Suppressor macrophage (primary cell): ENCODE measurements at places on chromosomes 4 and X.

DNA sequence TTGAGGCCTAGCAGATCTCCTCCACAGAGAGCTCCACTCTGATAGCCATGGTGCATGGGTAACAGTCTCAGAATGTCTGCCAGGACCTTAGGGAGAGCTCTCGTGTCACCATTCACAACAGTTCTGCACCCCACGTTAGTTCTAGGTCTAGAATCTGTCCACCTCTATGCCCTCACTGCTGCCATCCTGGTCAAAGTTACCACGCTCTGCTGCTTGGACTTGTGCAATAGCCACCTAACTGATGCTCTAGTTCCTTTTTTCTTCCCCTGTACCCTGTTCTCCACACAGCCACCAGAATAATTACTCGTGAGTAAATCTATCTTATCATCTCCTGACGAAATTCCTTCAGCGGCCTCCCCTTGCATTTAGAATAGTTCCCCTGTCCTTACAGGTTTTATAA, 268.8 kb upstream of the GATB start:
- DNase-seq = peak; percentile 33

- DNase-seq = no peak
Observed at GRCh38 chrX:131789664-131790063, 233.4 kb upstream of the STK26 start.

DNA sequence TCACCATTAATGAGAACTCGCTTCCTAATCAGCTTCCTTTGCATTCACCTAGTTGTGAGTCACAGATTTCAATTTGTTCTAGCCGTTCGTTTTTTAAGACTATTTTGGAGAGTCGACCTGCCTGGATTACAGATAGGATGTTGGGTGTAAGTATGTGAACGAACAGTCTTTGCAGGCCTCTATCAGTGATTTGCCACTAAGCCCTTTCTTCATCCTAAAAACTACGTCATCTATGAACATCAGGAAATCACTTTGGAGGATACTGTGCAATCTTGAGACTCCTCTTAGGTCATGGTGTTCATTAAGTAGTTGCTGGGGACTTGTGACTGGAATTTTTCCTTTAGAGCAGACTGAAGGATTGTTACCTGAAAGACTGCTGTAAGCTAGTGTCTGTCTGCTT, 1.1 kb downstream of the POLA1 start:
- DNase-seq = no peak

- DNase-seq = no peak
Observed at GRCh38 chr4:82043081-82043808, 330.5 kb downstream of the HNRNPD start.

- DNase-seq = no peak
Observed at GRCh38 chrX:53715346-53715924, 28.9 kb upstream of the HUWE1 start.

DNA sequence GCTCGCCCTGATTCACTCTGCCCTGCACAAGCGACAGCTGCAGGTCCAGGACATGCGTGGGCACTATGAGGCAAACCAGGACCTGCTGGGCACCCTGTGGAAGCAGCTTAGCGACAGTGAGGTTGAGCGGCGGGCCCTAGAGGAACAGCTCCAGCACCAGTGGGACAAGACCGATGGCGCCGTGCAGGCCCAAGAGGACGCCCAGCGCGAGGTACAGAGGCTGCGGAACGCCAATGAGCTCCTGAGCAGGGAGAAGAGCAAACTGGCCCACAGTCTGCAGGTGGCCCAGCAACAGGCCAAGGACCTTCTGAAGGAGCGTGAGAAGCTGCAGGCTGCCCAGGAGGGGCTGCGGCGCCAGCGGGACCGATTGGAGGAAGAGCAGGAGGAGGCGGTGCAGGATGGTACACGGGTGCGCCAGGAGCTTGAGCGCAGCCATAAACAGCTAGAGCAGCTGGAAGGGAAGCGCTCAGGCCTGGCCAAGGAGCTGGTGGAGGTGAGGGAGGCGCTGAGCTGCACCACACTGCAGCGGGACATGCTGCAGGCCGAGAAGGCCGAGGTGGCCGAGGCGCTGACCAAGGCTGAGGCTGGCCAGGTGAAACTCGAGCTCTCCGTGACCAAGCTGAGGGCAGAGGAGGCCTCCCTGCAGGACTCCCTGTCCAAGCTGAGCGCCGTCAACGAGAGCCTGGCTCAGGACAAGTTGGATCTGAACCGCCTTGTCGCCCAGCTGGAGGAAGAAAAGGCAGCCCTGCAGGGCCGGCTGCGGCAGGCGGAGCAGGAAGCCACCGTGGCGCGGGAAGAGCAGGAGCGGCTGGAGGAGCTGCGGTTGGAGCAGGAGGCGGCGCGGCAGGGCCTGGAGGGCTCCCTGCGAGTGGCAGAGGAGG, 12.8 kb downstream of the SMIM10L2A start:
- no peak for DNase-seq
